ENCODE measurements at places on chromosomes 6 and 20.

DNA sequence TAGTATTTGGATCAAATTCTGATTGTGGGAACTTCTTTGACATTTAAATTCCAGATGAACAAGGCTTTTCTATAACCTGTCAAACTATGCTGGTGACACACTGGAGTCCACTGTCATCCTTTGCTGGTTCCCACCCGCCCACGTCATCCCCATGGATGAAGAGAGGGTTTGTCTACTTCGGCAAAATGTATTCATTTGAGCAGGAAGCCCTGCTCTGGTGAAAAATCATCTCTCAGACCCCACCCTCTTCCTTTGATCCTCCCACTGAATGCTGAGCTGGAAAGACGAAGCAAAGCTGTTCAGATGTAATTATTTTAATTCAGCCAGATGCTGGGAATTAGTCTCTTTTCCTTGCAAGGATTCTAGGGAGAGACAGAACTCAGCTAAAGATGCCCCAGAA, 50.5 kb downstream of the CPNE5 start:
- peak; percentile 71 for DNase-seq

DNA sequence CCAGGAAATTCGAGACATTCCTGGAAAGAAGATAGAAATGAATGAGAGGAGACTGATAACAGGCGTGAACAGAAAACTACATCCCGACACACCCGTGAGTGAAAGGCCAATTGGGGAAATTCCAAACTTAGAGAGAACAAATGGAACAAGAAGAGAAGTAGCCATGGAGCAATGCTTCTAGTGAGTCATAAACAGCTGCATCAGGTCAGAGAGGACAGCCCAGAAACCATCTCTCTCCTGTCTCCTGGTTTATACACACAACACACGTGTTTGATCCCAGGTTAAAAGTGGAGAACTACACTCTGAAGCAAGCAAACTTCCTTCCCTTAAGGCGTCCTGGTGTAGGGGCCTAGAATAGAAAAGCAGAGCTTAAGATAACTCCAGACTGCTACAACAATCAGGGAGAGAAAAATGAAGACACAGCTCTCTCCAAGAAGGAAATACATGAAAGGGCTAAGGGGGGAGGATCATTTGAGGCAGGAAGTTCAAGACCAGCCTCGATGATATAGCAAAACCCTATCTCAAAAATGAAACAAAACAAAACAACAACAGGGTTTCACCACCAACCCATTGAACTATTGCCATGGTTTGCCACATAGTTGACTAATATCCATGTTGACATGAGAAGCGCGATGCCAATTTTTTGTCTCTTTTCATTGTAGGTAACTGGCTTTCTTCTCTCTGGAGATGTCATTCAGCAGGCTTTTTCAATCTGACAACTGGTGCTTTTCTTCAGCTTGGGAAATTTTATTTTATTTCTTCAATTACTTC, 26.9 kb downstream of the NRN1 start:
- DNase-seq: no peak

DNA sequence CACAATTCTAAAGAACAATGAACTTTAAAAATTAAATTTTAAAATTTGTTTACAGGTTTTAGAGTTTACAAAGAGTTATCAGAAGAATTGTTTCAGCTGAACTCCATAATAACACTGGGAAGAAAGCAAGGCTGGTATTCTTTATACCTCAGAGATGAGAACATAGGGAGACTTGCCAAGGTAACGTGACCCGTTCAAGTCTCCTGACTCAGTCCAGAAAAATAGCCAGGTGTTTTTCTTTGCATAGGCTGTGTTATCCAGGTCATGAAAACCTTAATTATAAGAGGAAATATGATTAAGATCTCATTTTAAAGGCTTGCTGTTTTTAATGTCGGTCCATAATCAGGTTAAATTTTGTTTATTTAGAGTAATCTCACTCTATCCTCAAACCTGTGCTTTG, 8.5 kb upstream of the C6orf141 start:
- no peak for DNase-seq

- no peak for DNase-seq
Measured at GRCh38 chr6:158571826-158572652, 12.1 kb downstream of the TMEM181 start.

GRCh38 chr6:46733341-46733801, 1.8 kb downstream of the PLA2G7 start:
- no peak for DNase-seq

DNA sequence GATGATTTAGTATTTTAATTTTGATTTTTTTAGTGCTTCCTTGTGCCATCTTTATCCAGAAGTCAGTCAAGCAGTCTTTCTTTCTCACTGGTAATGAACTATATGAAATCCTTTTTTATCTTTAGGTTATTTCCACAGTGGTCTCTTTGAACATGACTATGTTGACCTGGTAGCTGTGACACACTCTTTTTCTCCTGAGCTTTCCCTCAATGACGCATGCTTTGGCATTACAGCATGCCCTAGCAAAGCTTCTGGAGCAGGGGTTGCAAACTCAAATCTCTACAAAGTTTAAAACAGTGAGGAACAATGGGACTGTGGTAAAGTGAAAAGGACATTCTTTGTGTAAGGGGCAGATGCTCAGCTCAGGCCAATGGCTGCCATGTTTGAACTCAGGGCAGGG, 4.5 kb upstream of the PLAGL1 start:
- DNase-seq: no peak

- DNase-seq: no peak
Measured at GRCh38 chr6:104365451-104366234, 494.1 kb downstream of the HACE1 start.

- no peak for DNase-seq
Measured at GRCh38 chr6:24646771-24647170, 780 bp upstream of the KIAA0319 start.

DNA sequence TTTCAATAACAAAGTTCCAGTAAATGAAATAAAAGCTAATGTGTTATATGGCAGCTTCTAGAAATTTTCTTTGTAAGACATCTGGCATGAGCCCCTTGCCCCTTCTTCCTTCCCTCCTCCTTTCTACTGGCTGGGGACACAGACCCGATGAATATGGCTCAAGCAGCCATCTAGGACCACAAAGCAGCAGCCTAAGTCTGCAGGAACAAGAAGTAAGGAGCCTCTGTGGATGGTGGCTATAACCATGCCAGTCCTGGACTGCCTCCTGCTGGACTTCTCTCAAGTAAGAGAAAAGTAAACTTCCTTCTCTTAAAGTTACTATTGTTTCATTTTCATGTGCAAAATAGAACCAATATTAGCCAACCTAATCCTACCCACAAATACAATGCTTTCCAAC, 114.9 kb upstream of the DST start:
- DNase-seq: no peak

DNA sequence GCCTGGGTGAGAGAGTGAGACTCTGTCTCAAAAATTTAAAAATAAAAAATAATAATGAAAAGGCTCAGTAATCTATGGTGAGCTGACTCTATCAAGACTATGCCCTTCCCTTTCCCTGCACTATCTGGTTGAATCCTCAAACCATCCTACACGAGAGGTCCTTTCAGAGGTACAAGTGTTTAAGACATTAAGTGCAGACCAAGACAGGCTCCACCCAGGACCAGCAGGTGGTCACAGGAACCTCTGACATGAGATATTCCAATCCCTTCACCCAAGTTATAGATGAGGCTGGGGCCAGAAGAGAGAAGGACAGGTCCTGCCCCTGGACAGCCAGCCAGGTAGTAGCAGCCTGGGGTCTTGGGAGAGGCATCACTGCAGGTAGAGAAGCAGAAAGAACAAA, 182.6 kb downstream of the NFATC2 start:
- no peak for DNase-seq

DNA sequence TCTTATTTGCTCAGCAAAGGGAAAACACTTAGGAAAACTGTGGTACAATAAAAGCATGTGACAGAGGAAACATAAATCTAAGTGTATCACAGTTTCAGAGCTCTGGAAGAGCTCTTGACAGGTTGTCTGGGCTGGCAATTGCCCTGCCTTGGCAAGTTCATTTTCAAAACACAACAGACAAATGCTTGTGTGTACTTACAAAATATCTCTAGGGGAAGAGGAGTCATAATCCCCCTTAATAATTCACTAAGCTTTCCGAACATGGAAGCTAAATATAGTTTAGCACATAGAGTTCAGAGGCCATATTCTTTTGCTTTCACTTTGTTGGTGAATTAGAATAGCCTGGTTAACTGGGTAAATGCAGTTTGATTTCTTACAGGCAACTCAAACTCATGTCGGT, 211.6 kb upstream of the THEMIS start:
- no peak for DNase-seq

DNA sequence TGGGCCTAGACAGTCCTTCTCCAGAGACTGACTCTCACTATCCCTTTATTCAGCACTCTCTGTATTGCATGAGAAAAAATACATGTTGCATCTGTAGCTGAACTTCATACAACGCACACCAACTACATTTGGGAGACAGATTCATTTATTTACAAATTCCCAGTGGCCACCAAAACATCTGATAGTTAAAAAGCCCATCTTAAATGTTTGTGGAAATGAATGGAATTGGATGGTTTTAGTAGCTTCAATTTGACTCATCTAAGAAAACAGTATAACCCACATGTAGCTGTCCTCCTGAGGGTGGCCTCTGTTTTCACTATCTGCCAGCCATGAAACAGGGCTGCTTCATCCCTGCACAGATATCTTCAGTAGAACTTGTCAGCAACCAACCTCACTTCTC, 116.3 kb downstream of the PCSK2 start:
- no peak for DNase-seq

GRCh38 chr6:12017263-12017662, 5.2 kb downstream of the HIVEP1 start:
- peak; percentile 50 for DNase-seq

GRCh38 chr20:53304146-53304545, 289.5 kb downstream of the ZNF217 start:
- DNase-seq: no peak

- peak; percentile 65 for DNase-seq
Measured at GRCh38 chr20:46089167-46089416, 670 bp downstream of the NCOA5 start.

- no peak for DNase-seq
Measured at GRCh38 chr20:50281831-50282591, 91.4 kb downstream of the CEBPB start.

DNA sequence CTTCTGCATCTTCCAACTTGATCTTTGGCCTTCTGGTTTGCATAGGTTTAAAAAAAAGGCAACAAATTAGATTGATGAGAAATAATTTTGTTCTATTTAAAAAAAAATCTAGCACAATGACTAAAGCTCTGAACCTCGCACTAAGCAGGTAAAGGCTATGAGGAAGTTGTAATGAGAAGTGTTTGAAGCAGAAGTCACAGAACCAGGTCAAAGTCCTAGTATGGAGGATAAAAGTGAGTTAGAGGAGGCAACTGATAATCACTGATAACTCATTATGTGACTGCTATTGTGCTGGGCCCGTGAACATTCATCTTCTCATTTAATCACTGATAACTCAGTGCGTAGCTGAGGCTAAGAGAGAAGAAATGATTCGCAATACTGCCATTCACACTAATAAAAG, 46.1 kb upstream of the GFRAL start:
- no peak for DNase-seq

DNA sequence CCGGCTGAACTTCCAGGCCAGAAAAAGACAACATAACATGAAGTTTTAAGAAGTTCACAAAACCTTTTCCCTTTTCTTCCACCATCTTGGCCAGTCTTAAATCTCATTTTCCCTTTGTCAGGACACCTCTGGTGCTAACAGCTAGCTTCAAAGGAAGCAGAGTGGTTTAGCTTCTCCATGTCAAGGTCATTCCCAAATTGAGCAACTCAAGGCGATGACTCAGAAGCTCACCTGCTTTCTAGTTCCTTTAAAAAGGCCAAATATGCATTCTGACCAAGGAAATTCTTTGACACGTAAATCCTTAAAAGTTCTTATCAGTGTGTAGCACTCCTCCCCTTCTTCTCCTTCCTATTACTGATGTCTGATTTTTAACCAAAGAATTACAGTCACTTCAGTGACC, 69.6 kb upstream of the VGLL2 start:
- no peak for DNase-seq

DNA sequence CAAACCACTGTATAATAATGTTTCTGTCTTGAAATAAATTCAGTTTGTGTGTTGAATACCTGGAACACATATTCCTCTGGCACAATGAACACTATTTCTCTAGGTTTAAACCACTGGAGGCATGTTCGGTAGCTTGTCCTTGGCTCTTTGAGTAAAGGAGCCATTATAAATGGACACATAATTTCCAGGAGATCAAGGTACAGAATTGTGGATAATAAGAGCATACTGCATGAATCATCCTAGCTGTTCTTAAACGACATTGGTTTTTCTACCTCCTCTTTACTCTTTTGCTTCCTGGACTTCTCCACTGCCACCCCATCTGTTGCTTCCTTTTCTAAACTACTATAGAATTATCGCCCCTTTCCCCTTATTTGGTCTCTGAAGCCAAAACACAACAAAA, 1.2 kb downstream of the CENPW start:
- DNase-seq: no peak

GRCh38 chr6:118467181-118467580, 80.9 kb upstream of the PLN start:
- no peak for DNase-seq

- no peak for DNase-seq
Measured at GRCh38 chr20:34256629-34257124, 15.5 kb downstream of the ASIP start.
